Activated gamma-delta T cell treated with Interleukin-2 at 50 U/mL for 16 hours (primary cell): ENCODE measurements at places on chromosomes 3 and 15.

- DNase-seq = no peak
Observed at GRCh38 chr3:189988854-189989253, 131.8 kb downstream of the P3H2 start.

DNA sequence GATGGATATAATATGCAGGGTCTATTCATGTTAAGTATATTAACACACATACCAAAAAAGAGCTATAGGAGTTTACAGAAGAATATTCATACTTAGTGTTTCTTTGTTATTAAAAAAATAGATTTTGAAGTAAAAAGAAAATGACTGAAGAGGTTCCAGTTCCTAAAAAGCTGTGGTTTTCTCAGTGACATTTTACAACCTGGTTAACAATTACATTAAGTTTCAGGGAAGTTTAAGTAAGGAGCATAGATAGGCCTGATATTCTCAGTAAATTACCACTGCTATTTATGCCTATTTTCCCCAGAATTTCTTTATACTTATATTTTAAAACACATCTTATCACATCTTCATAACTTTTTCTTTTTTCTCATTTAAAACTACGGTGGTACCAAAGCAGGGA lies 43.6 kb upstream of the SPTSSB start:
- DNase-seq = no peak

DNA sequence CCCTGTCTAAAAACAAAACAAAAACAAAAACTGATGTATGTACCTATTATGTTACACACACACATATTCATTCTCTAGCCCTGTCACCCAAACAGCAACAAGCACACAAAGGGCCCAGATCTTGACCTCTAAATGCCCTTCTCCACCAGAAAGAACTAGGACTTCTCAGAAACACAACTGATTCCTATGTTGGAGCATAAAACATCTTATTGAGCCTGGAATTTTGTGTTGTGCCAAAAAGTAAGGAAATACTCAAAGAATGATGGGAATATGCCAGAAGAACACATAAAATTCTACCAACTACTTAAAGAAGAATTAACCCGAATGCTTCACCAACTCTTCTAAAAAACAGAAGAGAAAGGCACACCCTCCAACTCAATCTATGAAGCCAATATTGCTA lies 66.7 kb upstream of the OCA2 start:
- no peak for DNase-seq

- DNase-seq = no peak
Observed at GRCh38 chr15:66359740-66360139, 3.3 kb upstream of the TIPIN start.

DNA sequence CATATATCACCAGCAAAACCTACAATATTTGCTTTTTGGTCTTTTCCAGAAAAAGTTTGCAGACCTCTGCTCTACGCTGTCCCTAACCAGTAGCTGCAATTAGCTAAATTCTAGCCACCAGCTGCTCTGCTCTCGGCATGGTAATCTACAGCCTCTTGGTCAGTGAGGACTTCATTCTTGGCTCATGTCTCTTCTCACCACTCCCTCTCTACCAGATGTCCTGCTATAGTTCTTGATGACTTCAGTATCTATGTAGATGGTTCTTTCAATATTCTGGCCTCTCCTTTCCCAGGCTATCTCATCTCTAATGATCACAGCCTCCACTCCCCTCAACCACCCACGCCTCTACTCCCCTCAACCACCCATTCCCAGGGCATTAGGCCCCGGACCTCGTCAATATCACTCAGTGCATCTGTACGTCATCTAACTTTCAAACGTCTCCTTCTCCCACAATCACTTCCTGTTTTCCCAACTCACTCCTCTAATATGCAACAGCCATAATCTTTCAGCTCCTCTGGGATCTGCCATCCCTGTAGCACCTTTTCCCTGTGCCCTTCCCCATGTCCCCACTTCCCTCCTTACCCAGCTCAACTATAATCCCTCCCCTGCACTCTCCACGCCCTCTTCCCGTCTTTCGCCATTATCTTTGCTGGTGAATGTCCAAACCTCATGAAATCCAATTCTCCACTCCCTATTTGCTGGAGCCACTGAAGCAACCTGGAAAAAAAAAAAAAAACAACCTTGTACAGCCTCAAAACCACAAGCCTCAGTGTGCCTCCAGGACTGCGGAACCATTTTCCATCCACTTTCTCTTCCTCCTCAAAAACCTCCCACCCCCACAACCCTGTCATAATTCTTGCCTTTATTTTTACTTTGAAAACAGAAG lies 429.4 kb upstream of the PROK2 start:
- DNase-seq = no peak

DNA sequence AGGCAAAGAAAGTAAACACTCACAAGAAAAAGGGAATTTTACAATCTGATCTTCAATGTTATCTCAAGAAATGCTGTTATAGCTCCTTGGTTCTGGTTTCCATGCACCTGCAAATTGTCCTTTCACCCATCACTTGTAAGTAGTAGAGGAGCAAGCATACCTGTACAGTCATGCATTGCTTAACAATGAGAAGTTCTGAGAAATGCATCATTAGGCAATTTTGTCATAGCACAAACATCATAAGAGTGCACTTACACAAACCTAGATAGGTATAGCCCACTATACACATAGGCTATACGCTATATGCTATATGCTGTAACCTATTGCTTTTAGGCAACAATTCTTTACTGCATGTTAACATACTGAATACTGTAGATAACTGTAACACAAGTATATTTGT lies 672.3 kb downstream of the FHIT start:
- DNase-seq = no peak

DNA sequence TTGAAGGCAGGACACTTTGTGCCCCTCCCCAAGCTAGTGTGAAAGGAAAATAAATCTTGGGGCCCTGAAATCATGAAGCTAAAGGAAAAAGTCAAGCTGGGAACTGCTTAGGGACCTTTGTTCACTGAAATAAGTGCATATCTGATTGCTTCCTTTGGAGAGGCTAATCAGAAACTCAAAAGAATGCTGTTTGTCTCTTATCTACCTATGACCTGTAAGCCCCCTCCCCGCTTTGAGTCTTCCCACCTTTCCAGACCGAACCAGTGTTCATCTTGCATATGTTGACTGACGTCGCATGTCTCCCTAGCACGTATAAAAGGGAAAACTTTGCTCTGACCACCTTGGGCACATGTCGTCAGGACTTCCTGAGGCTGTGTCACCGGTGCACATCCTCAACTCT lies 53.1 kb downstream of the SLC30A4 start:
- no peak for DNase-seq

DNA sequence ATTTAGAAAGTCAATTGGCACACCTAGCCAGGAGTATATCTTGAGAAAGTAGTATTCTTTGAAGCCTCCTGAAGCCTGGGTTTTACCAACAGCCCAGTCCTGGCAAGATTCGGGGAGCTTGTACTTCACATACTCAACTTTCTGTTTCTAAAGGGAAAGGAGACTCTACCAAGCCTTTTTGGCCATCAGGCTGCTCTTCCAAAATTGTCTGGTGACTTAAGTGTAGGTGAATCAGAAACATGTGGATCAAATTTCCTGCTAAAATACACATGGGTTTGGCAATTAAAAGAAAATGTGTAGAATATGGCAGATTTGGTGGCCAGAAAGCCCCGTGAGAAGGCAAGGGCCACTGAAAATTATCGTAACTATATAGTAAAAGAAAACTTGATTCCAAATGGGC lies 15.9 kb upstream of the GREM1 start:
- DNase-seq = no peak

- no peak for DNase-seq
Observed at GRCh38 chr15:61088675-61089074, 140.4 kb downstream of the RORA start.

- DNase-seq = no peak
Observed at GRCh38 chr3:60630953-60631352, 620.3 kb downstream of the FHIT start.

DNA sequence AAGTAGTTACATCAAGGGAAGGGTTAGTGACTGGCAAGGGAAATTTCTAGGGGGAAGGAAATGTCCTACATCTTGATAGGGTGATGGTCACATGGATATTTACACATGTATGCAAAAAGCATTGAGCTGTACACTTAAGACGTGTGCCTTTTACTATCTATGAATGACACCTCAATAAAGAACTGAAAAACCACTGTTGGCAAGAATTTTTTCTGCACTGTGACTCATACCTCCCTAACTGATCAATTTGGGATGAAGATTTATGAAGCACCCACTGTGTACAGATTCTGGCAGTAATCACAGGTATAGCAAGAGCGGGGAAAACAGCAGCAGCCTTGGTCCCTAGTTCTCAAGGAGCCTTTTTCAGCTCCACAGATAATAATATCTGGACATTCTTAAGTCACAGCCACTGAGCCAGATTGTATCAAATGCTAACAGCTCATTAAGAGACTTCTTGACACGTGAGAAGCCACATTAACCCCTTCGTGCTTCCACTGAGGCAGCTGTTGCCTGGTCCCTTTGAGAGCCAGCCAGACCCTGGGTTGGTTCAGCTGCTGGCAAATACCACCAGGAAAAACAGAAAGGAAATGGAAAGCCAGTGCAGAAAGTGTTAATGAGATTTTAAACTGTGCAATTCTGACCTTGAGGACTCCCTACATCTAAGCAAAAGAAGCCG lies 32.0 kb upstream of the GALNT15 start:
- no peak for DNase-seq
